ENCODE measurements at places on chromosomes 12 and 14.

GRCh38 chr14:101406921-101407320 lies 154.4 kb upstream of the DIO3 start:
- no peak for DNase-seq

GRCh38 chr12:30548203-30548602 lies 147.5 kb downstream of the IPO8 start:
- no peak for DNase-seq

GRCh38 chr14:45252366-45253069 lies 484 bp downstream of the MIS18BP1 start:
- no peak for DNase-seq

- no peak for DNase-seq
Measured at GRCh38 chr14:89364316-89364715, 52.7 kb downstream of the FOXN3 start.

DNA sequence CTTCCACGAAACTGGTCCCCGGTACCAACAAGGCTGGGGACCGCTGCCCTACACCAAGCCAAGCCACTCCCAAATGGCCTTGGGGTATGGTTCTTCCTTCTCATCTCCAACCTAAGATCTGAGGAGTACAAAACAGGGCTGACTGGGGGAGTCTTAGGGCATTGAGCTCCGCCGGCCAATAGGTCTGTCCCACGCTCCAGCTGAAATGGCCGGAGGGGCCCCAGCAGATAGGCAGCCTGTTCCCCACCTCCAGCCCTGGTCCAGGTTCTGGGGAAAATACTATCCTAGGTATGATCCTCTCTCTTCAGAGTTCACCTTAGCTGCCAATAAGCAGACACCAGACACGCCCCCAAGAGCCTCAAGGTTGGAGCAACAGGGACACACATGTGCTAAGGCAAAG lies 90.2 kb downstream of the ACTN1 start:
- no peak for DNase-seq

- no peak for DNase-seq
Measured at GRCh38 chr12:62689042-62689839, 222.6 kb downstream of the MON2 start.

- DNase-seq, result no peak
Measured at GRCh38 chr12:128853600-128854197, 421 bp downstream of the GLT1D1 start.

- no peak for DNase-seq
Measured at GRCh38 chr12:111826316-111826715, 15.7 kb upstream of the MAPKAPK5 start.

GRCh38 chr12:2170376-2170775 lies 117.6 kb downstream of the CACNA1C start:
- no peak for DNase-seq

Measured in activated T-helper 1 cell treated with anti-CD3 and anti-CD28 coated beads, Interleukin-2, amount 50 U/mL, for 16 hours (primary cell).